ENCODE measurements at places on chromosomes 2 and 18.

DNA sequence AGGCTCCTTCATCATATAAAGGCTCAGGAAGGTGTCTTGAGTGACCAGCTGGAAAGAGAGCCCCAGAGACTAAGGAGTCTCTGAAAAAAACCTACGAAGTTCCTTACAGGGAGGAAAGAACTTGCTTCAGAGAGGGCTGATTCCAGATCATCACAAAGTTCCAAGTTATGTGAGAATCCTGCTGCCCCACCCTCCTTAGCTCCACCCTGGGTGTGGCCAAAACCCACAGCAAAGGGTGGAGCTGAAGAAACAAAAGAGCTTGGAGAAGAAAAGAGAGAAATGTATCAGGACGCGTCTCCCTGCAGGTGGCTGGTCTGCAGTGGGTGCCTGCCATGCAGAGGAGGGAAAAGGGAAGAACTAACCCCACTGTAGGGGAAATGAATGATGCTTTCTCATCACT, 32.8 kb upstream of the ZNF396 start:
- no peak for ATAC-seq

- ATAC-seq = no peak
Measured at GRCh38 chr2:166665991-166666940, 172.2 kb upstream of the SCN7A start.

DNA sequence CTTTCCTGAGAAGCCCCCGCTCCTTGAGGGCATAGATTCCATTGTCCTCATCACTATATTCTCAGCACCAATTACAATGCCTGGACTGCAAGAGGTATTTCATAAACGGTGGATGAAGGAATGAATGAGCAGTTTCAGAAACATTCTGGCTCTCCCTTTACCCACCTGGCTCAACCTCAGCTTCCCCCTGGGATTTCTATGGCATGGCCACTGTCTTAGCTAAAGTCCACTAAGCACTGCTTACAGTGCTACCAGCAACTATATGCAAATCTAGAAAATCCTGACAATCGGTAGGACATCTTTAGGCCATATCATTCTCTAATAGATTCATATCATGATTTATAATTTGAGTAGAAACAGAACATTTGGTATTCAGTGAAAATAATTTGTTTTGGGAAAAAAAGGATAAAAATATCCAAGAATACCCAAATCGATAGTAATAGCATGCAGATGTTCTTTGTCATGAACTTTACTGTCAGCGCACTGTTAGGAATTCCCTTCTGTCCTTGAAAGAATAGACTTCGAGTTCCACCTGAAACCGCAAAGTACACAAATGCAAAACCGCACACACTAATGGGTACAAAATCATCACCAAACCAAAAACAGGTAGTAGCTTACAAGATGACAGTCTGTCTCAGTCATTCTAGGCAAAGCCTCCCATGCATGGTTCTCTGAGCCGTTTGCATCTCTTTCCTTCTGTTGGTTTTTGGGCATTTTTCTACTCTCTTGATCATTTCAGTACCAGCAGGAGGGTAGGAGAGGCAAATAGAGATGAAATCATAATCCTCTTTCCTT, 303.6 kb upstream of the ID2 start:
- ATAC-seq = no peak

DNA sequence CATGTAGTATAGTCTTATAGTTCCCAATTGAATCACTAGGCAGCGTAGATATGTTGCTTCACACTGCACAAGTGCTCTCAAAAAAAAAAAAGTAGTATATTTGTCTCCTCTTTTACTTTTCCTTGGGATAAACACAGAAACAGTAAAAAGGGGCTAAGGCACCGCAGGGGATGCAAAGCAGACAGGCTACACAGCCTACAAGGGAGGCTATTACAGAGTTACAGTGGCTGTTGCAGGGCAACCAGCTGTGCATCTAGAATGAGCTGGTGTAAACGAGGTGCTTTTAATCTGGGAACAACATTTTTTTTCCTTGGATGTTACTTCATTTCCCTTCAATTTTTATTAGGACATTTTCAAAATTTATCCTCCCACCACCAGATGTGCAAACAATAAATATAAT, 1934.7 kb upstream of the CELF4 start:
- ATAC-seq = no peak

- no peak for ATAC-seq
Measured at GRCh38 chr2:106107509-106108131, 86.5 kb downstream of the UXS1 start.

GRCh38 chr2:239397931-239398471, 2.8 kb downstream of the HDAC4 start:
- ATAC-seq = no peak

GRCh38 chr2:46780411-46780800, 135.2 kb downstream of the MCFD2 start:
- peak; percentile 82 for ATAC-seq

- ATAC-seq = no peak
Measured at GRCh38 chr18:51425475-51425874, 228.0 kb upstream of the MEX3C start.

DNA sequence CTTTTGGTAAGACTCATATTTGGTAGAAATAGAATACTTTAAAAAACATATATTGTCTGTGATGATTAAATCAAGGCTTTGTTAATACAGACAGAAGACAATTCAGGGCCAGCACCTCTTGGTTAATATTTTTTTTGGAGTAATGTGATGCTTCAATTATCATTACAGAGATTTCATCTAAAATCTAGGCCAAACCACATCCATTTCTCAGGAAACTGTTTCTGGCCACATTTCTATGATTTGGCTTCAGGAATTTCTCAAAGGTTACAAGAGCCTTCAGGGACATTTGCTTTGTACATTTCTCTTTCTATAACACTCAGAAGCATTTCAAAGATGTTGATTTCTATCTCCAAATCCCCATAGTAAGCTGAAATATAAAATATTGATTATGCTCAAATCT, 614.9 kb downstream of the LRP1B start:
- ATAC-seq = no peak

- no peak for ATAC-seq
Measured at GRCh38 chr2:68438455-68439303, 28.4 kb downstream of the FBXO48 start.

DNA sequence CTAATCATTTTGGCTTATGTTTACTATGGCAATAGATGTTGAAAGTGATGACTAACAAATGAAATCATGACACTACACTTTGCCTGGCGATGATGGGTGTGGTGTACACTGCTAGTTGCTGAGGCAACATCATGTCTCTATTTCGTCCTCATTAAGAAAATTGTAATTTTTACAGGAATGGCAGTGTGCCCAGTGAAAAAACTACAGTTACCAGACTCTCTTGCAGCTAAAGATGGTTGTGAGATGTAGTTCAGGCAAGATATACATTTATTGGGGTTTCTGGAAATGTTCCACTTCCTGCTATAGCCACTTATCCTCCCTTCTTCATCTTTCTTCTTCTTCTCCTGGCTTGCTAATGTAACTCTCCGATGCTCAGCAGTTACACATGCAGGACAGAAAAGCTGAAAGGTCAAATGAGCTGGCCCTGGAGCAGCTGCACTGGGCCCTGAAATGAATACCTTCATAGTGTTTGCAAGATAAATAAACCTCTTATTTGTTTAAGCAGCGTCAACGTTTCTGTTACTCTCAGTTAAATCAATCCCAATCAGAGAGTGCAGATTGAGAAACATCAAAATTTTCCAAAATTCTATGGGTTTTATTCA, 46.0 kb downstream of the SOCS6 start:
- no peak for ATAC-seq

GRCh38 chr18:45566025-45566740, 49.1 kb upstream of the SLC14A2 start:
- peak; percentile 65 for ATAC-seq

DNA sequence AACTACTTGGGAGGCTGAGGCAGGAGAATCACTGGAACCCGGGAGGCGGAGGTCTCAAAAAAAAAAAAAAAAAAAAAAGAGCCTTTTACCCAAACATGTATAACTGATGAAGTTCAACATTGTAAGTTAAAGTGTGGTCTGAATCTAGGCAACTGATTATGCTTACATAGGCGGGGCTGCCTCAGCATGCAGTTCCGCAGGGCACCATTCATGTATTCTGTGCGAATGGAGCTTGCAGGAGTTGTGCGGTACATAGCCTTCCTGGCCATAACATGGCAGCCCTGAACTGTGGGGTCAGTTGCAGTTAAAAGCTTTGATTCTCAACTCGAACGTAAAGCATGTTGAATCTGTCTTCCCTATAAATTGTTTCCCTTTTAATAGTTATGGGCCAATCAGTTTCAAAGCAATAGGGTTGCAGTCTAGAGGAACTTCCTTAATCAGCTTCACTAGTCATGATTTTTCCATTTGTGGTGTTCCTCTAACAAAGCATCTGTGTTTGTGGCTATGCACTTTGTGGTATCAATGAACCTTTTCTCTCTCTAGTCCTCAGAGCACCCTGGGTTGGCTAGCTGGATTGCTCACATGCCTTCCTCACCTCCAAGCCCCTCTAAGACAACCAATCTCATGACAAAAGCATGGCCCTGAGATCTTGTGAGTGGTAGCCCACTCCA, 30.6 kb upstream of the CEP68 start:
- ATAC-seq = no peak

GRCh38 chr2:119068154-119068725, 90.3 kb downstream of the C1QL2 start:
- no peak for ATAC-seq

DNA sequence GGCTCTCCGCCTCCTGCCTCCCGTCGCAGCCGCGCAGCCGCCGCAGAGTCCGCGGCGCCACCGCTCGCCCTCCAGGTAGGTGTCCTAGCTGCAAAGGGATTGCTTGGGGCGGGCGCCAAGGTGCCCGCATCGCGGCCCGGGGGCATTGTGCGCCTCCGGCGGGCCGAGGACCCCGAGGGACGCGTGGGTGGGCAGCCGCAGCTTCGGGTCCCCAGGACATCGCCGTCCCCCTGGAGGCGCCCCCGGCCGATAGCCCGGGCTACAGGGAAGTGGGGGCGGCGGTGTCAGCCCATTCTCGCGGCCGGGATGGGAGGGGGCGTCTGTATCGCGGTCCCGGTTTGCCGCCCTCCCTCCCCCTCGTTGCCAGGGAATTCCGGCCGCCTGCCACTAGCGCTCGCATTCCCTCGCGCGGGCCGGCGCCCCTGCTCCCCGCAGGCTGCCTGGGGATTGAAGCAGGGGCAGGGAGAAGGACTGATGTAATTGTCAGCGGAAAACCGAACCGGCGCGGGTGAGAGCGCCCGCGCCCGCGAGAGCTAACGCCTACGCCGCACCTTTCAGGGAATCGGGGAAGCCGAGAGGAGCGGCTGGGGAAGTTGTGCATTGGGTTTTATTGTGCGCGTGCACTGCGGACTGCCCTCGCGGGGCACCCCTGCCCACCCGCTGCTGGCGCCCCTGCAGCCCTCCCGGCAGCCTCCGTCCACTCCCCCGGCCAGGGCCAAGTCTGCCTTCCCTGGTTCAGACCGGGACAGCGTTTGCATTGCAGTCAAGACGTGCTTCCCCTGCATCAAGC, 483 bp downstream of the OSBPL6 start:
- ATAC-seq = peak; percentile 8

DNA sequence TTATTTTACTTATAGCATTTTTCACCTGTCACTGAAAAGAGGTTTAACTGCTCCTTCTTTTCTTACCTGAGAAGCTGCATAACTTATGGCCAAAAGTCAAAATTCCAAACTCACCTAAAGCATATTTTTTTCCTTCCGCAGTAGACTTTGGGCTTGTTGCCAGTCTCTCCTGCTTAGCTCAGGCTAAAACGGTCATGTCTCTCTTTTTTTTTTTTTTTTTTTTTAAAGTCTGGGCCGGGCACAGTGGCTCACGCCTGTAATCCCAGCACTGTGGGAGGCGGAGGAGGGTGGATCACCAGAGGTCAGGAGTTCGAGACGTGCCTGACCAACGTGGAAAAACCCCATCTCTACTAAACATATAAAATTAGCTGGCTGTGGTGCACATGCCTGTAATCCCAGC, 113.5 kb downstream of the RTN4 start:
- no peak for ATAC-seq

DNA sequence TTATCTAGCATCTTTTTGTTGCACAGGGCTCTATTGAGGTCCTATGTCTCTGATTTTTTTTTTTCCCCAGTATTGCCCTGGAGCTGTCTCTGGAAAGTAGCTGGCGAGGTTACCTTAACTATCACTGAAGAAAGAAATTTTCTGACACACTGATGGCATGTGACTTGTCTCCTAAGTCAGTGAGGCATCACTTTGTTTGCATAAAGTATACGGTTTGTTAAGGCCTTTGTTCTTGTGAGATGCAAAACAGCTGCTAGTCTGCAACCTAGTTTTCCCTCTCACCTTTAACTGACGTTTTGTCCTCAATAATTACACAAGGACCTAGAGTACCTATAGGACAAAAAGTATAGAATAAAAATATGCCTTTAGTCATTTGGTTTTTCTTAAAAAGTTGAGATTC, 41.8 kb downstream of the UBXN4 start:
- no peak for ATAC-seq

DNA sequence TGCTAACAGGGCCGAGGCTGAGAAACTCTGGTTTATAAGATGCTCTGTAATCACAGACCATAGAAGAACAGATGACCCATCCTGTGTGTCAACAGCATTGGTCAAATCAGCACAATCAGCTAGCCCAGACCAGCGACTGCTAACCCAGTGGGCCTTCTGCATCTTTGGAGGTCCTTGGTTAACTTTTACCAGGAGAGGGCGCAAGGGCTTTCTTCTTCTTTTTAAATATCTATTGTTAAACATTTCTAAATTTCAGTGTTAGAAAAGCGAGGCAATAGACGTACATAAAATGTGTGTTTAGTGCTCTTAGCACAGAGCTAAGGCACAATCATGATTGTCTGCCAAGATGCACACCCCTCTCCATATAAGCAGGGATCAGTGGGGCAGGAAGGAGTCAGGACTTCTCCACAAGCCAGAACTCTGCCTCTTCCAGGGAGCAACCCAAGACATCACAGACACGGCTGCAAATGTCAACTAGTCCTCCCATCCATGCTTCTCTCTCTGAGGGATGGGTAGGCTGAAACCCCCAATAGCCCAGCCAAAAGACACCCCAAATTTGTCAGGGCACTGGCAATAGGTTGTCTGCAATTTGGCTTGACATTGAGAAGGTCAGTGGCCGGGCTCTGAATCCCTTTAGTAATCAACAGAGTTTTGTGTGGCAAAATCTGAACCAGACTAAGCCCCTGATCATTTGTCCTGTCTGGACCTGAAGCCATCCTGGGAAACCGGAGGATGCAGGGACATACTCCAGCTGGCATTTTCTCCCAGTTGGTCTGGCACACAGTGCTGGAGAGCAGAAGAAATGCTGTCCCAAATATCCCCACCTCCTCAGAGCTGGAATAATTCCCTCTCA, 188.2 kb downstream of the BCL2 start:
- ATAC-seq = peak; percentile 44

- ATAC-seq = no peak
Measured at GRCh38 chr2:67792191-67792590, 270.6 kb downstream of the C1D start.

DNA sequence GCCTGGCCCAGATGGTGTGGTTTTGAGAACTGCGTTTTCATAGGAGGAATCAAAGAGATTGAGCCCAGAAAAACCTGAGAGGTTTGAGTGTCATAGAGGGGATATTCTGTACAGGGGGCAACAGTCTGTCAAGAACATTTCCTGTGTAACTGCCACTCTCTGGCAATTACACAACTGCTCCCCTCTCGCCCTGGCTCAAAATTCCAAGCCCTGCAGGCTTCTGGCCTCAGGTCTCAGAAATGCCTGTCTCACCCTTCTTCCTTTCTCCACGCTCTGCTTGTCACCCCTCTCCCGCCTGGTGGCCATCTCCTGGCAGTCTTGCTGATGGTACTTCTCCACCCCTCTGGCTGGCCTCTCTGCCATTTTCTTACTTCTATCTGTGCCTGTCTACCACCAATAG, 4.0 kb downstream of the VAMP5 start:
- no peak for ATAC-seq

- no peak for ATAC-seq
Measured at GRCh38 chr2:241906826-241907570, 37.5 kb downstream of the RTP5 start.

All from gastroesophageal sphincter (tissue), 4 donors.